Astrocyte (in vitro differentiated cells and primary cell): ENCODE measurements at places on chromosomes 16 and 17. TPM values are rescaled to one million over a fixed set of nuclear protein-coding genes. Genes with fewer than 3 reads are reported as not detected.

GRCh38 chr17:33091271-33091670, 99.6 kb downstream of the SPACA3 start:
- H3K27me3 ChIP-seq: peaks cover 2% of the 10 kb centered on the region
- no peaks in the 10 kb centered on the region for H3K36me3 ChIP-seq
- H3K4me3 ChIP-seq: no peak overlapping the region
- H3K27ac ChIP-seq: no peak overlapping the region

DNA sequence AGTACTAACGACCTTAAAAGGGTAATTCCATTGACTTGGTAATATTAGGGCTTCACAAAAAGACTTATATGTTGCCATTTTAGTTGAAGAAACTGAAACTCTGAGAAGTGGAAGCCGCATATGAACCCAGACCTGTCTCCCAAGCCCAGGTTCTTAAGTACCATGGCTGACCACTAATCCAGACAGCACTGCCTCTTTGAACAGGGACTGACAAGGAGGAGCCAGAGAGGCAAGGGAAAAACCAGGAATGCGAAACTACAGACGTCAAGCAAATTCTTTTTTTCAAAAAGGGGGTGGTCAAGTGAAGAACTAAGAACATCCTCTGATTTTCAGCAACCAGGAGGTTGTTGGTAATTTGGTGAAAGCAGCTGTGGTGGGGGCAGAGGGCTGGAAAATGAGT, 15.2 kb downstream of the CYB5D1 start:
- no peak overlapping the region for H3K4me3 ChIP-seq
- no peaks in the 10 kb centered on the region for H3K4me1 ChIP-seq
- no peak overlapping the region for H3K27ac ChIP-seq
- H3K27me3 ChIP-seq: no peaks in the 10 kb centered on the region
- no peak for DNase-seq

DNA sequence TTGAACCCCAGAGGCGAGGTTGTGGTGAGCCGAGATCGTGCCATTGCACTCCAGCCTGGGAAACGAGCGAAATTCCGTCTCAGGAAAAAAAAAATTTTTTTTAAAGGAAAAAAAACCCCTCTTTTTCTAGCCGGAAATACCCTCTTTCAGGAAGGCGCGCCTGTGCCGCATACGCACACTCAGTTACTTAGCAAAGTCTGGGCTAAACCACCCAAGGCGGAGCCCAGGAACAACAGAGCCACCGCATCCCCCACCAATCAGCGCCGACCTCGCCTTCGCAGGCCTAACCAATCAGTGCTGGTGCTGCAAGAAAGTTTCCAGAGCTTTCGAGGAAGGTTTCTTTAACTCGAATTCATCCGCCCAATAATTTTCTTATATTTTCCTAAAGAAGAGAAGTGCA, 510.4 kb downstream of the KCNJ18 start:
- no peaks in the 10 kb centered on the region for H3K27me3 ChIP-seq
- no peak for DNase-seq
- no peak overlapping the region for H3K4me3 ChIP-seq
- no peak overlapping the region for H3K27ac ChIP-seq
- H3K4me1 ChIP-seq: no peaks in the 10 kb centered on the region
- H3K36me3 ChIP-seq: no peaks in the 10 kb centered on the region

DNA sequence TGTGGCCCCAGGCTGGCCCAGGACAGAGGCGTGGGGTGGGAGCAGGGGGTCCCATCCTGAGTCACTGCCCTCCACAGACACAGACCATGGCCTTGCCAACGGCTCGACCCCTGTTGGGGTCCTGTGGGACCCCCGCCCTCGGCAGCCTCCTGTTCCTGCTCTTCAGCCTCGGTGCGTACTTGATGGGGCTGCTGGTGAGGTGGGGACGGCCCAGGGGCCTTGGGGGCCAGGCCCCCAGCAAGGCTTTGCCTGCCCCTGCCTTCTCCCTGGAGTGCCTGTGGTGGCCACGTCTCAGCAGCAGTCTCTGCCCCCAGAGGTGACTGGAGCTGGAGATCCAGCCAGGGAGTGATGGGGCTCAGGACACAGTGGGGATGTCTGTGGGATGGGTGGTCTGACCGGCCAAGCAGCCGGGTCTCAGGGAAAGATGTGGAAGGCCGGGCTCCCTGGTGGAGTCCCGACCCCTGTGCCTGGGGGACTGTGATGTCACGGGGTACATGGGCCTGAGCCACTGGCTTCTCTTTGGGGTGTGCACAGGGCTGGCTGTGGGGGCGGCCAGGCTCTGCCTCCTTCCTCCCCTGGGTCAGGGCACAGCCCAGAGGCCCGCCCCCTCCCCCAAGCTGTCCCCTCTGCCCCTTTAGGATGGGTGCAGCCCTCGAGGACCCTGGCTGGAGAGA, 2.2 kb downstream of the MSLN start:
- H3K36me3 ChIP-seq: no peaks in the 10 kb centered on the region
- H3K27me3 ChIP-seq: no peaks in the 10 kb centered on the region
- no peak for DNase-seq
- no peak overlapping the region for H3K27ac ChIP-seq
- no peak overlapping the region for H3K4me3 ChIP-seq

- DNase-seq: no peak
- H3K4me3 ChIP-seq: no peak overlapping the region
- no peaks in the 10 kb centered on the region for H3K27me3 ChIP-seq
- no peaks in the 10 kb centered on the region for H3K36me3 ChIP-seq
- H3K4me1 ChIP-seq: peaks cover 3% of the 10 kb centered on the region
- H3K27ac ChIP-seq: no peak overlapping the region
Observed at GRCh38 chr17:4536742-4537411, 18.3 kb downstream of the MYBBP1A start.

- peaks cover 9% of the 10 kb centered on the region for H3K4me1 ChIP-seq
- peak within 1 kb of the TSS; percentile 71 for H3K27ac ChIP-seq
- H3K36me3 ChIP-seq: no peaks in the 10 kb centered on the region
- DNase-seq: peak; percentile 74
- H3K4me3 ChIP-seq: peak within 1 kb of the TSS; percentile 80
Observed at GRCh38 chr16:54286366-54287130, at the start of gene IRX3. Gene IRX3, minus strand, starts transcription at chr16:54286787. Its CDS starts 737 bp downstream, at chr16:54286050.

- H3K4me1 ChIP-seq: no peaks in the 10 kb centered on the region
- no peak overlapping the region for H3K27ac ChIP-seq
- DNase-seq: no peak
- no peaks in the 10 kb centered on the region for H3K36me3 ChIP-seq
- no peaks in the 10 kb centered on the region for H3K27me3 ChIP-seq
Observed at GRCh38 chr16:57749101-57749692, 13.6 kb downstream of the KATNB1 start.

CD79B gene
- total RNA-seq: 0.25 TPM in 1 of 2 replicates, not detected in the other

KAT8 gene
- 27.3 and 33.5 TPM in 2 replicates for total RNA-seq

KRTAP4-1 gene
- total RNA-seq: not detected in 2 replicates

TBC1D3E gene
- not detected in 2 replicates for total RNA-seq

TMEM114 gene
- not detected in 2 replicates for total RNA-seq

CD300LB gene
- total RNA-seq: not detected in 2 replicates

USP43 gene
- total RNA-seq: 5.3 and 7.0 TPM in 2 replicates
